Uterine smooth muscle cell (primary cell): ENCODE measurements at places on chromosomes 4 and X. TPM values are rescaled to one million over a fixed set of nuclear protein-coding genes. Genes with fewer than 3 reads are reported as not detected.

Gene MTCP1
- total RNA-seq: 1.3 and 4.0 TPM in 2 replicates

Gene DUSP21
- not detected in 2 replicates for total RNA-seq

Gene ELMOD2
- 43.2 and 47.0 TPM in 2 replicates for total RNA-seq

Gene SEPTIN6
- 10.1 and 21.2 TPM in 2 replicates for total RNA-seq

Gene SOX3
- not detected in 2 replicates for total RNA-seq

Gene KIAA1210
- total RNA-seq: under 0.01 TPM in 1 of 2 replicates, not detected in the other

Gene NAT8L
- total RNA-seq: under 0.01 and 0.12 TPM in 2 replicates

Gene OTC
- not detected in 2 replicates for total RNA-seq
